ENCODE measurements at places on chromosomes 5 and 9. TPM values are rescaled to one million over a fixed set of nuclear protein-coding genes. Genes with fewer than 3 reads are reported as not detected.

The ADAMTS2 gene
- total RNA-seq = 39.7 TPM

The FAM221B gene
- not detected for total RNA-seq

The ADGRD2 gene
- not detected for total RNA-seq

The OSMR gene
- 108 TPM for total RNA-seq

The SPATA31A7 gene
- not detected for total RNA-seq

The RGS3 gene
- total RNA-seq = 13.2 TPM

The BTNL9 gene
- not detected for total RNA-seq

The NRG2 gene
- 1.1 TPM for total RNA-seq

The F12 gene
- total RNA-seq = 0.39 TPM

The DCTN4 gene
- total RNA-seq = 64.5 TPM

The SPATA31A3 gene
- total RNA-seq = not detected

The IL13 gene
- under 0.01 TPM for total RNA-seq

The BTNL3 gene
- total RNA-seq = not detected

The C6 gene
- 0.37 TPM for total RNA-seq

The PCDHGA7 gene
- total RNA-seq = 1.8 TPM

The MIGA2 gene
- 24.6 TPM for total RNA-seq

The NUTM2G gene
- total RNA-seq = not detected

The CCNI2 gene
- total RNA-seq = not detected

The SURF2 gene
- total RNA-seq = 13.6 TPM

The RAI14 gene
- 173 TPM for total RNA-seq

The CCDC183 gene
- 0.37 TPM for total RNA-seq

The FOXD1 gene
- 1.4 TPM for total RNA-seq

The PGGT1B gene
- total RNA-seq = 11.0 TPM

The TMEM232 gene
- total RNA-seq = 5.1 TPM

The DPYSL3 gene
- 19.1 TPM for total RNA-seq

The PDGFRB gene
- total RNA-seq = 297 TPM

The FGF1 gene
- 0.98 TPM for total RNA-seq

The PPP3R2 gene
- total RNA-seq = not detected

The FOXI1 gene
- total RNA-seq = not detected

The CDC14B gene
- total RNA-seq = 41.9 TPM

The PTGS1 gene
- total RNA-seq = 83.0 TPM

The TMEFF1 gene
- 0.78 TPM for total RNA-seq

The SHISAL2B gene
- total RNA-seq = not detected

The JAK2 gene
- 5.9 TPM for total RNA-seq

The FOXD4L3 gene
- under 0.01 TPM for total RNA-seq

The GRXCR2 gene
- total RNA-seq = not detected

The RELL2 gene
- total RNA-seq = 3.3 TPM

The SH3TC2 gene
- total RNA-seq = 1.2 TPM

The CRB2 gene
- total RNA-seq = not detected

The JAKMIP2 gene
- 1.1 TPM for total RNA-seq

The NPDC1 gene
- 18.8 TPM for total RNA-seq

The TMEM252 gene
- not detected for total RNA-seq

The MVB12B gene
- 1.2 TPM for total RNA-seq

The LHX6 gene
- not detected for total RNA-seq

The SPTLC1 gene
- 78.8 TPM for total RNA-seq

The PCDHGC4 gene
- total RNA-seq = 2.2 TPM

The BARHL1 gene
- total RNA-seq = not detected

The EFNA5 gene
- total RNA-seq = 11.1 TPM

The LCN6 gene
- not detected for total RNA-seq

The C9orf50 gene
- not detected for total RNA-seq

The ACO1 gene
- total RNA-seq = 95.2 TPM

The RABGAP1 gene
- total RNA-seq = 33.4 TPM

The OR2S2 gene
- total RNA-seq = 0.37 TPM

The TRIM41 gene
- total RNA-seq = 14.5 TPM

The CDKN2B gene
- total RNA-seq = 9.2 TPM

Data from subcutaneous preadipocyte (primary cell).